Lung (tissue), 17 donors: ENCODE measurements at places on chromosomes 13 and 19.

- no peak for DNase-seq
These were observed 12.0 kb downstream of the ACTL9 start for GRCh38 chr19:8686549-8686948.

DNA sequence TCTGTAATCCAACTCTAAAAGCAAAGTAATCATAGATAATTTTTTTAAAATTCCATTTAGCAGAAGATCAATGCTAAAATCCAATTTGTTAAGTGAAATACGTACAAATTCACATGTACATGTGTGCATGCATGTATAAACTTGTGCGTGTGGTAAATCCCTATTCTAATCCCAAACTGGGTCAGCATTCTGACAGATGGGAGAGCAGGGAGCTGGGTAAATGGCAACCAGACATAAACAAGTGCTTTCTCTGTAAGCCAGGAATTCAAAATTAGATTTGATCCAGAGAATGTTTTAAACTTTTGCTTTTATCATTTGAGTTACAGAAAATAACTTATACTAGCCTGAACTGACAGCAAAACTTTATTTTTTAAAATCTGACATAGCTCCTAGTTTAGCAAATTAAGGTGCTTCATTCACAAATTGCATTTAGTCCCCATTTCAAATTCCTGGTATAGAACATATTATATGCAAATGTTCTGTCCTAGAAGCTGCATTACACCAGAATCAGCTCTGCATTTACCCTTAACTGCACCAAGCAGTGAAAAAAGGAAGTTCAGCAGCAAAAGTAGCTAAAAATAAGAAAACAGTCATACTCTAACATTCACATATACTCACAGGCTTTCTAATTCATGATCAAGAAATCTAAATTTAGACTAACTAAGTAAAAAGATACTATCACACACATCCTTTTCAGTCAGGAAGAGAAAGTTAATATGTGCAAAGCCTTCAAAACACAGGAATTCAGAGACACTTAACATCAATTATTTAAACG, 32.6 kb downstream of the UBL3 start:
- DNase-seq: peak; percentile 5

- DNase-seq: peak; percentile 60
These were observed 7.0 kb upstream of the WBP4 start for GRCh38 chr13:41054212-41054877.

DNA sequence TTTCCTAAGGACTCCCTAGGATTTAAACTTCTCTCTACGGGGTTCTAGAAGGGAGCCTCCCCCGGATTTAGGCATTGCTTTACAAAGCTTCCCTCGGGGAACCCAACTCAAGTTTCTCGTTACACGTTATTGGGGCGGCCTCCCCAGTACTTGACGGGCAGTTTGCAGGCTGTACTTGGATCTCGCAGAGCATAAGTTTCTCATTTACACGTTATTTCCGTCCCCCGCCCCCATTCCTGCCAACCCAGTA, 584 bp downstream of the SMG9 start:
- no peak for DNase-seq

- DNase-seq: no peak
These were observed 20.7 kb downstream of the ZNF14 start for GRCh38 chr19:19711934-19712828.

DNA sequence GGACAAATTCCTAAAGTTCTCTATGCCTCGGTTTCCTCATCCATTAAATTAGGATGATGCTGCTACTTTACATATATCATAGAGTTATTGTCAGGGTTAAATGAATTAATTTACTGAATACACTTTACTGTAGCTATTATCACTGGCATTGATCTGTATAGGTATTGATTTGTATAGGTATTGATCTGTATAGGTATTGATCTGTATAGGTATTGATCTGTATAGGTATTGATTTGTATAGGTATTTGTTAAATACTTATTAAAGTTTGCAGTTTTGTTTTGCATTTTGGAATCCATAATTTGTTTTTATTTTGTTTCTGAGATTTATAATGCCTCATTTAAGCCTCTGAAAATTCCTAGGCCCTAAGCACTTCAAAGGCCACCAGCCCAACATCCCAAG, 2.4 kb upstream of the PPP2R1A start:
- no peak for DNase-seq

DNA sequence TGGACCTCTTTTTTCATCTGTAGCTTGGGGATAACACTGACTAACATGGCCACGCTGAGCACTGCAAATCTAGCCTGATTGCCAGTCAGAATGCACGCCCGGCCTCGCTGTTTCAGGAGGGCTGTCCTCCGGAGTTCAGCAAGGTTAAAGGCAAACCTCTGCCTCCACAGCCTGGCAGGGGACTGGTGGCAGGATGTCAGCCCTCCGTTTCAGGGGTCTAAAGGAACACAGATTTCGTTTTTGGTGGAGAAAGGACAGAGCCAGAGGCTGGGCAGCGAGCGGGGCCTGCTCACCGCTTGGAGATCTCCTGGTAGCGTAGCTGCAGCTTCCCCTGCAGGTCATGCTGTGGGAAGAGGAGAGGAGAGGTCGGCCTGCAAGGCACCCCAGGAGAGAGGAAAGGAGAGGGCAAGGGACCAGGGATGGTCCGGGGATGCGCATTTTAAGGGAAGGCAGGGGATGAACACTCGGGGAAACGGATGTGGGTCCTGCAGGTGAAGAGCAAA, 560 bp downstream of the NDUFA7 start:
- no peak for DNase-seq

DNA sequence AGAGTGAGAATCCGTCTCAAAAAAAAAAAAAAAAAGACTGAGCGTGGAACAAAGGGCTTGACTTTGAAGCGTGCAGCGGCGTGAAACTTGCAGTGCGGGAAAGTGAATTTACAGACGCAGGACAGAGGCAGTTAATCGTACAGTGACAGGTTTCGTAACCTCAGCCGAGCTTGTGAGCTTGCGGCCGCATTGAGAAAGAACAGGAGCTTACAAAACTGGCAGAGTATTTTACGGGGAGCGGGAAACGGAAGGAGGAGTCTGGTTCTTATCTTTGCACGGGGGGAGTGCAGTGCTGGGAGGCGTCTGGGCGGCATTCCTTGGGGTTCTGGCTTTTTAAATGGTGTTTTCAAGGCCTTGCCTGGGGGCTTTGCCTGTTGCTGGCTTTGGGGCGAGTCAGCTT, 6.0 kb upstream of the BSG start:
- DNase-seq: peak; percentile 80

GRCh38 chr19:33740811-33741396, 55.8 kb upstream of the KCTD15 start:
- peak; percentile 78 for DNase-seq

- DNase-seq: no peak
These were observed 47.7 kb downstream of the KLF2 start for GRCh38 chr19:16372065-16372915.

DNA sequence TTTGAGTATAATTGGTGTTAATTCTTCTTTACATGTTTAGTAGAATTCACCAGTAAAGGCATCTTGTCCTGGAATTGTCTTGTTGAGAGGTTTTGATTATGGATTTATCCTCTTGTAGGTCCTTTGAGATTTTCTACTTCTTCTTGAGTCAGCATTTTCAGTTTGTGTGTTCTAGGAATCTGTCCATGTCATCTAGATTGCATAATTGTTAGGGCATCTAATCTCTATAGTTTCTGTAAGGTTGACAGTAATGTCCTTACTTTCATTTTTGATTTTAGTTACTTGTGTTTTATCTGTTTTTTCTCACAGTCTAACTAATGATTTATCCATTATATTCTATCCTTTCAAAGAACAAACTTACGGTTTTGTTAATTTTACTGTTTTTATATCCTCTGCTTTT, 492.0 kb downstream of the FGF9 start:
- DNase-seq: no peak

GRCh38 chr19:33673258-33673875, 51.6 kb downstream of the CHST8 start:
- no peak for DNase-seq

GRCh38 chr13:109427148-109427547, 359.2 kb downstream of the IRS2 start:
- no peak for DNase-seq

- DNase-seq: no peak
These were observed 84.7 kb upstream of the GPR183 start for GRCh38 chr13:99391781-99392469.

DNA sequence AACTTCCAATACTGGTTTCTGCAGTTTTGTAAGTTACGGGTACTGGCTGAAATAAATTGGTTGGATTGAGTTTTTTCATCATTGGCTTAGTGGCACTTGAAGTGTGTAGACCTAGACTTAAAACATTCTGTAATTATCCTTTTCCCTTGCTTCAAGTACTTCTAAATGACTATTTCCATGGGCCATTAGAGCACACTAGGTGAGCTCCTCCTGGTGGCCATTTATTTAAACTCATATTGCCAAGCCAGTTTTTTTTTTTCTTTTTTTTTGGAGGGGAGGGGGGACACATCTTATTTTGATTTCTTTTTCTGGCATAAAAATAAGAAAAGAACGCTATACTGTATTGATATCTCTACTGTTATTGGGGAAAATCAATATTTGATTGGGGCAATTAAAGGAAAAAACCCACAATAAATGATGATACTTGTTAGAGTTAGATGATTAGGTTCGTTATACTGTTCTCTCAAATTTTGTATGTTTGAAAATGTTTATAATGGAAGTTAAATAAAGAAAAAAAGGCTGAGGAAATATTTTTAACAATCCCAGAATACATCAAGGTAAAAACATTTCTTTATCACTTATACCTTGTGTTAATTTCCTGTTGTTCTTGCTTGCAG, 82.9 kb downstream of the PDS5B start:
- DNase-seq: peak; percentile 72

DNA sequence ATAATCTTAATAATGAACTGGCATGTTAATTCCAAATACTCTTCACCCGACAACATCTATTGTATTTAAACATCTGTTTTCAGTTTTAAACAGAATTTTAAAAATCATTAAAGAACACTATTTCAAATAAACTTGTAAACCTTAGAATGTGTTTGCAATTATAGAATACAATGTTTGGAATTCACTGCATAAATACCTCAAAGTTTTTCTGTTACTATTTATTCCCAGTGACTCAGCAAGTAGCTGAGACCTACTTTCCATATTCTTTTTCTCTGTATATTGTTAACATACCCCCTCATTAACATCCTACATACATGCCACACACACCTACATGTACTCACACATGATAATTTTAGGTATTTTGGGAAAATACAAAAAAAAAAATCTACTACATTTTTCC, 1134.3 kb downstream of the SLITRK1 start:
- no peak for DNase-seq

DNA sequence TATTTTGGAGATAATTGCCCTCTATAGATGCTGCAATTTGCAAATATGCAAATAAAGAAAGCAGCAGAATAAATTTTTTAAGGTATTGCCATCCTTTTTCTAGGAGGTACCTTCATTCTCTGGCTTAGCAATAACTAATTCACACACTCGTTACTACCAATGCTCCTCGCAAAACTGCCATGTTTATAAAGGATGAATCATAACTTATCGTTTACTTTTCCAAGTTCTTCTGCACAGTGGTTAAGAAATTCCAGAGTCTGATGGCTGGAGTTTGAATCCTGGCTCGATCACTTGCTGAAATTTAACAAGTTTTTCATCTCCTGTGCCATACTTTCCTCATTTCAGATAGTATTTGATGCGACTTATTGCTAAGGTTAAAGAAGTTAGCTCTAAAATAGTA, 708.6 kb upstream of the KLHL1 start:
- no peak for DNase-seq

DNA sequence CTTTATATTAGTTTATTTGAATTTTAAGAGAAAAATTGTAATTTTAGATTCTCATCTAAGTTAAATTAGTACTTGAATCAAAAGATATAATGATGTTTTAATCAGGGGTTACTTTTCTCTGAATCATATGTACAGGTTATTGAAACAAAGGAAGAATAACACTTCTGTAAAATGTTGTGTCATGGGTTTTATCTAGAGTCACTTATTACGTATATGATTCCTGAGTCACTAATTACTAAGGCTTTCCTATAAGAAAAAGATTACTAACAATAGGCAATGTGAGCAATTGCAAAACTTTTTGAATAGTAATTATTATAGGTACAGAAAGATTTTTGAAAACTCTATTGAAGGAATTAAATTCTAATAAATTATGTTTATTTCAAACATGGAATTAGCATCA, 99.2 kb upstream of the KLF5 start:
- no peak for DNase-seq

GRCh38 chr13:77928909-77929308, 10.3 kb upstream of the EDNRB start:
- no peak for DNase-seq

DNA sequence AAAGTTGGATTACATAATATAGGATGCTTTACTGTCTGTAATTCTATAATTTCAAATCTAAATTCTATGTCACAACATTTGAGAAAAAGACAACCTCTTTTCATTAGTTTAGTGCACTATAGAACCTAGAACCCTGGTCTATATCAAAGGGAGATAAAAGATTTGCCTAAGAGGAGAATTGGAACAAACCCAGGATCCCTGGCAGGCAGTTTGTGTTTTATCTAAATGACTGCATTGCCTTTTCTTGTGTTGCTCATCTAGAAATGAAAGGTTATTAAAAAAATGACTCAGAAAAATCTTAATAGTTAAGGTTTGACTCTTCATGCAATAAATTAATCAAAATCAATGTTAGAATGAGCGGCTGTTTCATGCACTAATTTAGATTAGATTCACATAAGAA, 96.7 kb downstream of the PCDH9 start:
- DNase-seq: no peak

- peak; percentile 77 for DNase-seq
These were observed 2.2 kb downstream of the S1PR2 start for GRCh38 chr19:10228920-10229319.

GRCh38 chr19:17136021-17136420, 60.4 kb downstream of the MYO9B start:
- DNase-seq: peak; percentile 16

DNA sequence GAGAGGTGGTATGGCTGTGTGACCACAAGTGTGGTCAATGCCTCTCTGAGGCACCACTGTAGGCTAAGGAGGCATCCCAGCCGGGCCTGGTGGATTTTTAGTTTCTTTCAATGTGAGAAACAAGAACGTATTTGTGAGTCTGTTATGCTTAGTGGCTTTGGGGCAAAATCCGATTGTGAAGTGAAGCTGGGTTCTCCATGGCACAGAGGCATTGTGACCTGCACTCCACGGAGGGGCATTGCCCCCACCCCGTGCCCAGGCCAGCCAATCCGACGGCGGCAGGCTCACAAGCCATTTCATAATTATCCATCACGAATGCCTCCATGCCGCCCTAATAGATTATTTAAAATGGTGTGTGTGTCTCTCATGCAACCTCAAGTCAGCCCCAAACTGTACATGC, 151.6 kb downstream of the ZNF536 start:
- no peak for DNase-seq

- no peak for DNase-seq
These were observed 10.5 kb downstream of the LPAR6 start for GRCh38 chr13:48402325-48402932.
